ENCODE measurements at places on chromosomes 6 and 20. TPM values are rescaled to one million over a fixed set of nuclear protein-coding genes. Genes with fewer than 3 reads are reported as not detected.

The ISM1 gene
- total RNA-seq, result 9.0 TPM

The HNF4A gene
- not detected for total RNA-seq

The GRM4 gene
- total RNA-seq, result not detected

The KIAA0408 gene
- total RNA-seq, result 2.7 TPM

The CLPSL1 gene
- not detected for total RNA-seq

The RHAG gene
- 0.89 TPM for total RNA-seq

The HMGCLL1 gene
- total RNA-seq, result 0.23 TPM

The CDC5L gene
- 15.5 TPM for total RNA-seq

The CLIC5 gene
- 1.9 TPM for total RNA-seq

The SLC26A8 gene
- not detected for total RNA-seq

The HRH3 gene
- not detected for total RNA-seq

The NDRG3 gene
- 23.6 TPM for total RNA-seq

The NMBR gene
- not detected for total RNA-seq

The RAET1G gene
- total RNA-seq, result 5.6 TPM

The SCRT2 gene
- total RNA-seq, result not detected

The DNAH8 gene
- 0.23 TPM for total RNA-seq

The NT5E gene
- 1.1 TPM for total RNA-seq

The TOP1 gene
- 25.8 TPM for total RNA-seq

DNA sequence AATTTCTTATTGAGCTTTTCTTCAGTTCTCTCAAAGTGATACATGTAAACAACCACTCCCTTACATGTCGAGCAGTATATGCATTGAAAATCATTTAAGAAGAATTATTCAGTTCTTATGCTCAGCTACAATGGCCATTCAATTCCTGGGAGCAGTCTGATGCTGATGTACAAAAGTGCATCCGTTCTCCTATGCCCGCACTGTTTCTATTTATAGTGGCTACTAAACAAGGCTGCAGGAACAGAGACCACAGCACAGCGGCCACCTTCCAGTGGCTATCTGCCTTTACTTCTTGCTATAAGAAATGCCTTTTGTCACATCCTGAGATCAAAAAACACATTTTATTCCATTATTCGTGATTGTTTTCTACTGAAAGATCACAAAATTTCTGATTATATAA is 82.2 kb downstream of the FHL5 start:
- DNase-seq, result no peak

GRCh38 chr6:9481292-9482029 is 933.4 kb downstream of the TFAP2A start:
- DNase-seq, result no peak

DNA sequence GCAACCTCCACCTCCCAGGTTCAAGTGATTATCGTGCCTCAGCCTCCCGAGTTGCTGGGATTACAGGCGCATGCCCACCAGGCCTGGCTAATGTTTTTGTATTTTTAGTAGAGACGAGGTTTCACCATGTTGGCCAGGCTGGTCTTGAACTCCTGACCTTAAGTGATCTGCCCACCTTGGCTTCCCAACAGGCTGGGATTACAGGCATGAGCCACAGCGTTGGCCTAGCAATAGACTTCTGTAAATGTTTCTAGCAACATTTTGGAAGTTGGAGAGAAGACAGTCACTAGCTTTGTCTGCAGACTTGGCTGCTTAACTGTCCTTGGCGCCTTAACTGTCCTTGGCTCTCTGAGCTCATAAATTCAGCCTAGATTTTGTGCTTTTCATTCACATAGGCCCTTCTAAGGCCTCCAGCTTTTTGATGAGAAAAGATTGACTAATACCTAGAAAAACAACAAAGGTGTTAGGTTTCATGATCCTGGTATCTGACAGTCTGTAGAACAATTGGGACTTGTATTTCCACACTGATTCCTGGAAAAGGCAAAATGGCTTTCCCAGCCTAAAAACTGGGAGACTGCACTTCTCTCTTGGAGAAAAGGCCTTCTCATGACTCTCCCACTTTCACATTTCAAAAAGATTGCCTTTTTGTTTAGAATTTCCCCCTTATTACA is 49.7 kb downstream of the OR2B2 start:
- no peak for DNase-seq

GRCh38 chr20:54105653-54106052 is 35.3 kb upstream of the BCAS1 start:
- DNase-seq, result no peak

DNA sequence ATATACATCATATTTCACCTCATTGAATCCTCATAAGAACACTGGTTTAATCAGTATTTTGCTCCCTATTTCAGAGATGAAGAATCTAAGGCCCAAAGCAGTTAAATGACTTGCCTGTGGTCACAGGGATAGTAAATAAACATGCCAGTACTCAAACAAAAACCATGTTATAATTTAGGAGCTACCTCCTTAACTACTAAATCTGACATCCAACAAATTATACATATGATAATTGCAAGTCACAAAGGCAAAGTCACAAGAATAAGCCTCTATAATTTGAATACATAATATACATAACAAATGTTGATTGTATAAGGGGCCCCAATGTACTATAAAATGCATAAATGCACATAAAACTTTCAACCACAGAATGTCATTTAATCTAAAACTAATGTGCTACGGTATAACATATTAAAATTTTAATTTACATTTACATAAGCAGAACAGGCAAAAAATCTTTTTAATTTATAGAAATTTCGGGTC is 157.4 kb upstream of the SLC22A16 start:
- no peak for DNase-seq

- DNase-seq, result no peak
Measured at GRCh38 chr20:40714109-40714508, 25.1 kb upstream of the MAFB start.

GRCh38 chr6:143539734-143540133 is 28.2 kb upstream of the FUCA2 start:
- DNase-seq, result no peak

DNA sequence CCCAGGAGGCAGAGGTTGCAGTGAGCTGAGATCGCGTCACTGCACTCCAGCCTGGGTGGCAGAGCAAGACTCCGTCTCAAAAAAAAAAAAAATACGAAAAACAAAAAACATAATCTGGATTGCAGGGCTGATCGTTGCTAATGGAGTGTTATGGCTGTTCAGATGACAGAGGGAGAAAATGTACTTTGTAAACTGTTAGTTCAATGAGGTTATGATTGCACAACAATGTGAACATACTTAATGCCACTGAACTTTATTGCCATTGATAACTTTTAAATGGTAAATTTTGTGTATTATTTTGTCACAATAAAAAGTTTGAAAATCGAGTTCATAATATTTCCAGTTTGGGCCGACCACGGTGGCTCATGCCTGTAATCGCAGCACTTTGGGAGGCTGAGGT is 10.5 kb downstream of the C20orf173 start:
- DNase-seq, result no peak

GRCh38 chr20:6030453-6031080 is 23.3 kb downstream of the LRRN4 start:
- DNase-seq, result no peak

DNA sequence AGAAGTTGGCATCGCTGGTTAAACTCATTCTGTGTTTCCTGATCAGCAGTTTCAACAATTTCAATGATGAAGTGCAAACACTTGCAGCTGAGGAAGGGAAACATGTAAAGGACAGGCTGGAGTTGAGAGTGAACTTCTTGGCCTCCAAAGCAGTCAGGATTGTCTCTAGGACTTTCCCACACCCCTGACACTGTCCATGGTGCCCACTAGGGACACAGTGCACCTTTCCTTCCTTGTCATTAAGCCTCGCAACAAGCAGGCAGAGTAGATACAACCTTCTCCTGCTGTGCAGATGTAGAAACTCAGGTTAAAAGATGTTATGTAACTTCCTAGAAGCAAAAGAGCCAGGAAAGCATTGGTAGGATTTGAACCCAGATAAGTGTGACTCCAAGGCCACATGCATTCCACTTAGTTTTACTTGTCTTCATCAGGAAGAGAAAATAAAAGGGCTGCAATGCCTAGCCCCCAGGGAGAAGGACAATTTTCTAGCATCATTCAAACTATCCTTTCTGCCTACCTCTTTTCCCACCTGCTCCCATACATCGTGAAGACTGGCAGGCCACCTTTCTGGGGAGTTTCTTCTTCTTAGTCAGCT is 39.2 kb upstream of the IL17A start:
- no peak for DNase-seq

- DNase-seq, result no peak
Measured at GRCh38 chr6:6494677-6495076, 93.8 kb upstream of the LY86 start.

- no peak for DNase-seq
Measured at GRCh38 chr6:23394681-23395080, 731.3 kb upstream of the NRSN1 start.

GRCh38 chr20:63688228-63689045 is 8.0 kb upstream of the TNFRSF6B start:
- DNase-seq, result no peak

- no peak for DNase-seq
Measured at GRCh38 chr20:676315-676937, 824 bp upstream of the SCRT2 start.

GRCh38 chr6:157497579-157497978 is 116.6 kb downstream of the ZDHHC14 start:
- no peak for DNase-seq

DNA sequence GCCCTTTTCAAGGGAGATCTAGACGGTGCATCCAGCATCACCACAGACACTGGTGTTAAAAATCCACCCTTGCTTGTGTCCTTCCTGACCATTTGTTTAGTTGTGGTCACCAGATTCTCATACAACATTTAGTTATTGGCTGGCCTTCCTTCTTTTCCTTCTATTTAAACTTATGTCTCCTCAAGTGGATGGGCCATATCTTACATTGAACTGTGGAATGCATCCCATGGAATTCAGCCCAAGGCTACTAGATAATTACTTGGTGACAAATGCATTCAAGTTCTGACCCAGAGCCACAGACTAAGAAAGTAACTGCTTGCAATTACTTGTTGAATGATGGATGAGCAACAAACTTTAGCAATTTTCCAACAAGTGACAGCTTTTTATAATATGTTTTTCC is 198.9 kb upstream of the SSTR4 start:
- no peak for DNase-seq

GRCh38 chr20:11851646-11852045 is 66.0 kb upstream of the BTBD3 start:
- DNase-seq, result no peak

GRCh38 chr20:26209171-26209941 is 512.7 kb upstream of the ZNF337 start:
- DNase-seq, result peak; percentile 47

GRCh38 chr20:38342713-38343310 is 3.5 kb upstream of the LBP start:
- DNase-seq, result no peak

- DNase-seq, result no peak
Measured at GRCh38 chr6:116267836-116268588, 11.7 kb downstream of the TSPYL1 start.

GRCh38 chr6:149235130-149235561 is 82.4 kb upstream of the TAB2 start:
- no peak for DNase-seq

GRCh38 chr6:37316071-37316470 is 37.7 kb upstream of the RNF8 start:
- DNase-seq, result no peak

DNA sequence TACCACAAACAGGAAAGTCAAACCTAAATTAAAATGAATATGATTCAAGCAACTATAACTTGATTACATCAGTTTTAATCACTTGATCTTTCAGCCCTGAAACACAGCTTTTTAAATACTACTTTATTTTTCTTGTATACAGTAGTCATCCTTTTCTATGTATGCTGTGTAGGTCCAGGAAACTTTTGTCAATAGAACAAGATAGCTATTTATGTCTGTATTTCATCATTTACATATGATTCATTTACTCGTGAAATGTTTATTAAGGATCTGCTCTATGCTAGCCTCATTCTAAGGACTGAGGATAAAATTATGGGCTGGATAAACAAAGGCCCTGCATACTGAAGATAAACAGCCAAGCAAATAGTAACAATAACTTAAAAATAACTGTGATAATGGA is 930.2 kb downstream of the TFAP2A start:
- DNase-seq, result no peak

GRCh38 chr20:44651684-44652423 is at the start of gene ADA:
Gene ADA (minus strand): TSS chr20:44651699. CDS start chr20:44651607, 92 bp downstream.
- peak; percentile 74 for DNase-seq

DNA sequence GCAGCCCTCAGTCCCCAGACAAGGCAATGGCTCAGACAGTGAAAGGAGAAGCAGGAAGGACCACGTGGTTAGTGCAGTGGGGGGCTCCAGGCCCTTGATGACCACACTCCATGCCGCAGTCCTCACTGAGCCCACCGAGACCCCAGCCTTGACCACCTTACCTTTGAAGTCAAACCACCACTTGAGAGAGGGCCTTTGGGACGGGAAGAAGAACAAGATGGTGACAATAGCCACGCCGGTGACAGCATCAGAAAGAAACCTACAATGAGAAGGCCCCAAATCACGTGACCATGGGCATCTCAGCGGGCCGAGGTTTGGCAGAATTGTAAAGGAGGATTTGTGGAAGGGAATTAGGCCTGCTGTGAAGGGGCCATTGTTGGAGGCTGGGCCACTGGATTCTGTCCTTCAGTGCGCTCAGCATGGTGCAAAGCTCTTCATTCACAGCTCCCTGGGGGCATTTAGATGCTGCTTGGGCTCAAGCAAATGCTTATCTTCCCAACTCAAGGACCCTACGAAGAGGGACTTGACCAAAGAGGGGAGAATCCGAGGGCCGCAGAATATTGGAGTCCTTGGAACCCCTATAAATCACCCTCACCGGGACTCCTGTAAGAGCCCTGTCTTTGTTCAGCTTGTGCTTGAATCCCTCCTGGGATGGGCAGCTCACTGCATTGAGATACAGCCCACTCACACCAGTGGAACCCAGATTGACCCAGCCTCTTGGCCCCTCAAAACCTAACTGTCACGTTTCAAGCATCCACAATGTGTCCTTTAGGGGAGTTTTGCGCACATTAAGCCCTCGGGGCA is 33.2 kb upstream of the OCSTAMP start:
- DNase-seq, result peak; percentile 57

DNA sequence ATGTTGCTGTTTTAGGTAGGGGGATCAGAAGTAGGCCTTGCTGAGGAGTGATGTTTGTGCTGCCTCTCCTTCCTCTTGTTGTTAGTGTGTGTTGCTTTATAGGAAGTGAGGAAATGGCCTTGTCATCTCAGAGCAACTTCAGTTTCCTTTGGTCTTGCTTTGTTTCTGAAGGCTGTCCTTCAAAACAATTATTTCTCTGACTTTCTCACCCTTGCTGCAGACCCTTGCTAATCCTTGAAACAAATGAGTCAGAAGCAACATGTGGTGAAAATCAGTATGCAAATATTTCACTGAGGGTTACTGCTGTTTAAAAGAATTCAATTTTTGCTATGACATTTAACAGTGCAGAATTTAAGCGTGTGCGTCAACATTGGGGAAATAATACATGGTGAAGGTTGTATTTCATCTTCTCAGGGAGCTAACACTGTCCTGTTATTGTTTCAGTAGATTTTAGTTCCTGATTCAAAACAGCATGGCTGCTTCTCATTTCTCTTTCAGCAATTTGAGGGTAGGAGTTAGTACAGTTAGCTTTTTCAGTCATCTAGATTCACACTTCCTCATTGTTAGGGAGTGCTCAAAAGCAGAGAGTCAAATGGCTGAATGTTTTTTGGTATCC is 13.8 kb downstream of the RNF144B start:
- DNase-seq, result no peak
